ENCODE measurements at places on chromosomes 6 and 20.
A peak's percentile ranks its signal among the peaks of the same experiment; 100 is the strongest.

DNA sequence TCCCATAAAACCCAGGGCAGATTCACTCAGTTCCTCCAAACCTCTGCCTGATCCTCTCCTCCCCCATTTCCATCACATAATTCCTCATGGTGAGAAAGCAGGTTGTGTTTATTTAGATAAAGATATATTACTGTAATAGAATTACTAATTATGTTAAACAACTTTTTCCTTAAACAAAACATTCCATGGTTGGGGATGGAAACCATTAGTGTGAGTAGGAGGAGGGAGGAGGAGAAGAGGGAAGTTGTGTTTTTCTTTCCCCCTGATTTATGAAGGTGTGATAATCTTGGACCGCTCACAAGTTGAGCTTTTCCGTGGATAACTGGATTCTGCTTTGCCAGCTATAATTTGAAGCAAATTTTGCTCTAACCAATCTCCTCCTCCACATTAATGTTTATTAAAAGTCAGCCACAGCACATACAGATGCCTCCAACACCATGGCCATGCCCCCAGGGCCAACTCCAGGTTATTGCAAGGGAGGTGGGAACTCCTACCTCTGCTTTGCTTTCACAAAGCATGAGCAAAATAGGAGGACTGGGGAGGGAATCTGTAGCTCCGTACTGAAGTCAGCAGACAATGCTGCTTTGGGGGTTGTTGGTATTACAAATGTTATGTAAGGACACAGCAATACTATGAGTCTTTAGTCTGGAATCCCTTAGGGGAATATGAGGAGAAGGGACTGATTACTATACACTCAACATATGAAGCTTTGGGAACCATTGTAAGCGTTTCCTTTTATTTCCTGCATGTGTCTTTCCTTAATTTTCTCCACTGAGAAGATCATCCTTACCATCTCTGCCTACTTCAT, 542.0 kb downstream of the DHX35 start:
- no peak for DNase-seq
- no peak overlapping the region for H3K4me3 ChIP-seq
- H3K27ac ChIP-seq: no peak overlapping the region
- H3K36me3 ChIP-seq: no peaks in the 10 kb centered on the region
- H3K27me3 ChIP-seq: no peaks in the 10 kb centered on the region

DNA sequence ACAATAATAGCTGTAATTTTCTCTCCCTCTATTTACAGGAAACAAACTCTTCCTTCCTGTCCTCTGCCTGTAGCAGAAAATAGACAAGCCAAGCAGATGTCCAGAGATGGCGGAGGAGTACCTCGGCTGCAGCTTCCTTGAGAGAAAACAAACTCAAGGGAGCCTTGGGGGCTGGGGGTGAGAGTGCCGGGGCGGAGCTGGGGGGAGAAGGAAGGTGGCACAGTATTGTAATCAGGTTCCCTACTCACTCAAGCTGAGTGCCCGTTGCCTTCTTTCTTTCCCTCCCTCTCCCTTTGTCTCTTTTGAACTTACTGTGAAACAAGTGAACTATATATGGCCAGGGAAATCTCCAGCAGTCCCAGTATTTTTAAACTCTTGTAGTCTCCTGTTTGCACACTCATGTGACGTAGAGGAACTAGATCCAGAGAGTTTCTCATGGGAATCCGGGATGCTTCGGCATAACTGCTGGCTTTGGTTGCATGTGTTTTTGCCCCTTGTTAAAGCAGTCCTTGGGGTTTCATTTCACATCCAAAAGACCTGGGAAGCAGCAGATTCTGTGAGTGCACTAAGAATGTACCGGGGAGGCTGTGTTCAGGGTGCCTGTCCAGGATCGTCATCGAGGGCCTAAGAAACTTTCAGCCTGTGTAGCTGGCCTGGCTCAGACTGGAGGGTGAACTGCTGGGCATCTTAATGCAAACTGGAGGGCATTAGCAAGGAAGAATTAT, 44.6 kb upstream of the HDDC2 start:
- H3K27me3 ChIP-seq: no peaks in the 10 kb centered on the region
- no peaks in the 10 kb centered on the region for H3K36me3 ChIP-seq
- no peak overlapping the region for H3K27ac ChIP-seq
- no peak for DNase-seq

GRCh38 chr6:159493231-159493897, 199.7 kb downstream of the SOD2 start:
- no peak for DNase-seq
- H3K4me1 ChIP-seq: no peaks in the 10 kb centered on the region
- H3K36me3 ChIP-seq: no peaks in the 10 kb centered on the region
- H3K4me3 ChIP-seq: no peak overlapping the region
- H3K27ac ChIP-seq: no peak overlapping the region
- H3K27me3 ChIP-seq: peaks cover 15% of the 10 kb centered on the region

GRCh38 chr6:90413867-90414266, 117.2 kb upstream of the BACH2 start:
- H3K27me3 ChIP-seq: peaks cover 14% of the 10 kb centered on the region
- peak overlapping the region; percentile 1 for H3K4me3 ChIP-seq
- no peak overlapping the region for H3K27ac ChIP-seq
- peaks cover 2% of the 10 kb centered on the region for H3K4me1 ChIP-seq

DNA sequence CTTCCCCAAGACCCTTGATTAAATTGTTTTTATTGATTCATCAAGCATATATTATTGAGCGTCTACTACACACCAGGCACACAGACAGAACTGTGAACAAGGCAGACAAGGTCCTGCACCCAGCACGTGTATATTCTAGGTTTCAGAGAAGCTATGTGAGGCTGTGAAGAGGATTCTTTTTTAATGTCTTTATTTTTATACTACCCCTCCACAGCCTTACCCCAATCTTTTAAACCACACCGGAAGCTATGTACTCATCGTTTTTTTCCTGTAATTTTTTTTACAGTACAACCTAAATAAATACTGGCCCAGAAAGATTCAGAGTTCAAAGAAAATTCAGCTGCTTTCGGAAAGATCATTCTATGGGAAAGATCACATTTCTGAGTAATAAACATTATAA, 10.0 kb downstream of the SGK1 start:
- DNase-seq: no peak
- H3K27ac ChIP-seq: no peak overlapping the region

DNA sequence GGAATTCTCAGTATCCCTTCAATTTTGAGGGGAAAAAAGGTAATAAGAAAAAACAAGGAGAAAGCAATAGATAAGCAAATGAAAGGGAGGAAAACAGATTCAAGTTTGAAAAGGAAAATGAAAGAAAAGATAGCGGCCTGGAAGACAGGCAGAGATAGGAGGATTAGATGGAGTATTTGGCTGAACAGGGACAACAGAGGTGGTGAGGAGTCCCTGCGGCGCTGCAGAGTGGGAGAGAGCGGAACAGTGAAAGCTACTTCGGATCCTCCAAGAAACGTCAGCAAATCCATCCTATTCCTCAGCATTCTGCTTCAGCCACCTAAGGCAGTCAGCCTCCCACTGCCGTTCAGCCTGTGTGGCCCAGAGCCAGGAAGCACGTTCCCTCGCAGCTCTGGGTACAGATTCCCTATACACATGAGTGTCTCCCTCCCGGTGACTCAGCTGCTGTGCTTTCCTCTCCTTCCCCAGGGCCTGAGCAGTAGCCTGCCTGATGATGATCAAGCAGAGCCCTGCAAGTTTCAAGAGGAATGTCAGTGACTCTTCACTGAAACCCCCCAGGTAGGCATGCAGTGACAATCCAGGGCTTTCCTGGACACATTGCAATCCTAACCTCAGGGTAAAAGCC, 43.4 kb upstream of the CDYL start:
- no peak for DNase-seq
- H3K4me3 ChIP-seq: no peak overlapping the region
- H3K4me1 ChIP-seq: peaks cover 13% of the 10 kb centered on the region
- peaks cover 24% of the 10 kb centered on the region for H3K27me3 ChIP-seq
- H3K27ac ChIP-seq: no peak overlapping the region
- H3K36me3 ChIP-seq: no peaks in the 10 kb centered on the region

DNA sequence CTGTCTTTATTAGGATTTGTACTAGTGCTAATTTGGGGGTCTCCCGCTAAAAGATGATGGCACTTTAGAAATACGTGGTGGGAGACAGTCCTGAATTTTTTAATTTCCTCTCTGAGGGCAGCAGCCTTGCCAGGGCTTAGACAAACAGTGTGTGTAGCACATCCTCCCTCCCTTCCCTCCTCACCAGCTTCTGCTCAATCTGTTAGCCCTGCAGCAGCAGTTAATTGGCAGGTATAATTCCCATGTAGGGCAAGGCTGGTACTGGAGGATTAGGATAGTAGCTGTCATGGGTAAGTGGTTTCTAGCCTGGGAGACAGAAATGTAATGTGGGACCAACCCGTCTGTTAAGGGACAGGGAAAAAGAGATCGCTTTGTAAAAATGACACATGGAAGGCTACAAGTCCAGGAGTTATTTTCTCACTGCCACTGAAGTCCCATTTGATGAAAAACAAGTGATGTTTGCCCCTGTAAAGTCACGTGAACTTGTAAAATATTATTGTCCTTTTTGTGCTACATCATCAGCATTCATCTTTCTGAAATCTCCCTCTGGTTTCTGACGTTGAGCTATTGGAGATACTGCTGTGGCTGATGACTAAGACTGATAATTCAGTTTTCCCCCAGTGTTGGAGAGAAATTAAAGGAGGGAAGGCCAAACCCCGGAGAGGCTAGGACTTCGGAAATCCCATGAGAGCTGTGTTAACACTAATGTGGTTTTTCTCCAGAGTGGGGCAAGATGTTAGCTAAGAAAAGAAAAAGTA, 40.6 kb downstream of the CTNNBL1 start:
- no peak for DNase-seq
- H3K27ac ChIP-seq: no peak overlapping the region
- peaks cover 2% of the 10 kb centered on the region for H3K4me1 ChIP-seq
- H3K27me3 ChIP-seq: no peaks in the 10 kb centered on the region
- no peak overlapping the region for H3K4me3 ChIP-seq
- peaks cover 21% of the 10 kb centered on the region for H3K36me3 ChIP-seq

- no peaks in the 10 kb centered on the region for H3K27me3 ChIP-seq
- DNase-seq: no peak
- H3K36me3 ChIP-seq: peaks cover 2% of the 10 kb centered on the region
- peaks cover 2% of the 10 kb centered on the region for H3K4me1 ChIP-seq
- no peak overlapping the region for H3K4me3 ChIP-seq
These were observed 403.0 kb downstream of the CD83 start for GRCh38 chr6:14520536-14520935.

DNA sequence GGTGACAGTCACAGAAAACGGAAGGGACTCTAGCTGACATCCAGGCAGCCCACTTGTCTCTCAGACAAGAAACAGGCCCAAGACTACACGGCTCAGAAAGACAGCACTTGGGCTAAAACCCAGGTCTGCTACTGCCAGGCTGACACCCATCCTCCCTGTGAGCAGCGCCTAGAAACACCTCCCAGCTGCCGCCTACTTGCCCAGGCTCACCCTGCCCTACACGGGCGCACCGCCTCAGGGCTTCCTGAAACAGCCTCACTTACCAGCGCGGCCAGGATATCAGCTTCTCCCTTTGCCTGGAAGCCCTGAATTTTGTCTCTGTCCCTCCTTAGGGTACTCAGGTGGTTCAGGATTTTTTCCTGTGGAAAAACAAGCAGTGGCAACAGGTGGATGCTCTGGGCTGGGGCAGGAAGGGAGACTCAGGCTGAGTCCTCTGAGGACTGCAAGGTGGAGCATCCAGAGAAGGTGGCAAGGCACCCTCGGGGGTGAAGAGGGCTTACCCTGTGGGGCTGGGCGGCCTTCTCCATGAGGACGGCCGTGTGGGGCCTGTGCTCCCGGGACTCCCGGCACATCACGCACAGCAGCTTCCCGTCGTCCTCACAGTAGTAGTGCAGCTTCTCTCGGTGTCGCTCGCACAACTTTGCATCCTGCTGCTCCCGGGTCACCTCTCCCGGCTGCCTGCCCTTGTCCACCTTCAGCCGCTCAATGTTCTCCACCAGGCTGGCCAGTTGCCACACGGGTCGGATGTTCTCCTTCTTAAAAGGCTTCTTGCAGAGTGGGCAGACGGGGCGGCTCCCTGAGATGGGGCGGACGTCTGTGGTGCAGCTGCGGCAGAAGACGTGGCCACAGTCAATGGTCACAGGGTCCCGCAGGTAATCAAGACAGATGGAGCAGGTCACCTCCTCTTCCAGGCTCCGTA, 14.8 kb downstream of the TRIM26 start:
- DNase-seq: no peak
- H3K36me3 ChIP-seq: peaks cover 17% of the 10 kb centered on the region
- no peak overlapping the region for H3K27ac ChIP-seq
- peaks cover 14% of the 10 kb centered on the region for H3K4me1 ChIP-seq

DNA sequence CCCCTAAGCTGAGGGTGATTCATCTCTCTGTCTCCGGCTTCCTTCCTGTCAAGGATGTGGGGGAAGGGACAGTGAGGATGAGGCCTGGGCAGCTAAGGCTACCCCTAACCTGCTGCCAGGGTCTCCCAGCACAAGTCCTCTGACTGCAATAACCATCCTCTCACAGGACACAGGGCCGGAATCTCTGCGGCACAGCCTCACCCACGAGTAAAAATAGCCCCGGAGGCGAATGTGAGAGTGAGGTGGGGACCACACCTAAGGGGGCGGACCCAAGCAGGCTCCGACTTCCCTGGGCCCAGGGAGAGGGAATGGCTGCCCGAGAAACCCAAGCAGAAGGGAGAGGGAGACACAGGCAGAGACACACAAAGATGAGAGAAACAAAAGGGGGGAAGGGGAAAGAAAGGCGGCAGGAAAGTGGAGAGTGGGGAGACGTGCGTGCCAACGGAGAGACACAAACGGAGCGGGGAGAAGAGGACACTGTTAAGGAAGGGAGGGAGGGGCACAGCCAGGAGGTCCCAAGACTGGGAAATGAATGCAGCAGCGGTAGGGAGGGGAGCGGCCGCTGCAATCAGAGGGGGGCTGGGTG, 1.4 kb downstream of the CLIC1 start:
- peak overlapping the region; percentile 98 for H3K27ac ChIP-seq
- DNase-seq: no peak
- peak overlapping the region; percentile 99 for H3K4me3 ChIP-seq
- peaks cover 24% of the 10 kb centered on the region for H3K36me3 ChIP-seq

DNA sequence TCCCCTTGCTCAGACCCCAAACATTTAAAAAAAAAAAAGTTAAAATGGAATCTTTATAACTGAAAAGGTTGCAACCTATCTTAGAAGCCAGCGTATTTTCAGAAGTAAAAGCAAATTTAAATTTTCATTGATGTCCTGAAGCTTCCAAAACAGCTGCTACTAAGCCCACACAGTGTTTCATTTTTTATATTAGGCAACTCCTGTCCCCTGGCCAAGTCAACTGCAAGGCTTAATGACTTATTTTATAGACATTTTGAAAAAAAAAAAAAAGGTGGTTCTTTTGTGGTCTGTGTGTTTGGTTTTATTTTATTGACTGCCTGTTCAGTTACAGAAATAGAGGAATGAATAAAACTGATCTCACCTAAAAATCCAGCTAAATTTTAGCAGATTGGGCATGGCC, 13.0 kb downstream of the CFAP61 start:
- no peak for DNase-seq
- no peaks in the 10 kb centered on the region for H3K36me3 ChIP-seq
- H3K27me3 ChIP-seq: no peaks in the 10 kb centered on the region
- no peak overlapping the region for H3K4me3 ChIP-seq

DNA sequence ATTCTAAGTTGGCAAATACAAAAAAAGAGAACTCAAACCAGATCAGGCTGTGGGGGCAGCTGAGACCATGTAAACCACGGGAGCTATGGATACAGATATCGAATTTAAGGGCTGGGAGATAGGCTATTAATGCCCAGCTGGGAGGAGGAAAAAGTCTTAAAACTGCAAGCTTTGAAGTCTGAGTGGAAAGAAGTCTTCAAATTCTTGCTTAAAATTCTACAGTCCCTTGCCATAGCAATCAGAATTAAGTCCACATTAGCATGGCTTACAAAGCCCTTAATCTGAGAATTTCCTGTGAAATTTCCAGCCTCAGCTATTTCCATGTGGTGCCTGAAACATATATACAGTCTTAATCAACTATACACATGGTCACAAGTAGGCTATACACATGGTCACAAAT, 465.0 kb upstream of the HSF2 start:
- H3K27ac ChIP-seq: no peak overlapping the region
- peaks cover 2% of the 10 kb centered on the region for H3K4me1 ChIP-seq
- no peak overlapping the region for H3K4me3 ChIP-seq
- H3K36me3 ChIP-seq: no peaks in the 10 kb centered on the region
- DNase-seq: no peak
- no peaks in the 10 kb centered on the region for H3K27me3 ChIP-seq
